Activated naive CD8-positive, alpha-beta T cell treated with anti-CD3 and anti-CD28 coated beads, Interleukin-2, amount 50 U/mL, for 24 hours (primary cell): ENCODE measurements at places on chromosomes 4 and X.

GRCh38 chrX:6810776-6811175, 275.9 kb upstream of the VCX3A start:
- no peak for DNase-seq

- no peak for DNase-seq
Observed at GRCh38 chrX:21986596-21986995, 45.5 kb upstream of the PHEX start.

DNA sequence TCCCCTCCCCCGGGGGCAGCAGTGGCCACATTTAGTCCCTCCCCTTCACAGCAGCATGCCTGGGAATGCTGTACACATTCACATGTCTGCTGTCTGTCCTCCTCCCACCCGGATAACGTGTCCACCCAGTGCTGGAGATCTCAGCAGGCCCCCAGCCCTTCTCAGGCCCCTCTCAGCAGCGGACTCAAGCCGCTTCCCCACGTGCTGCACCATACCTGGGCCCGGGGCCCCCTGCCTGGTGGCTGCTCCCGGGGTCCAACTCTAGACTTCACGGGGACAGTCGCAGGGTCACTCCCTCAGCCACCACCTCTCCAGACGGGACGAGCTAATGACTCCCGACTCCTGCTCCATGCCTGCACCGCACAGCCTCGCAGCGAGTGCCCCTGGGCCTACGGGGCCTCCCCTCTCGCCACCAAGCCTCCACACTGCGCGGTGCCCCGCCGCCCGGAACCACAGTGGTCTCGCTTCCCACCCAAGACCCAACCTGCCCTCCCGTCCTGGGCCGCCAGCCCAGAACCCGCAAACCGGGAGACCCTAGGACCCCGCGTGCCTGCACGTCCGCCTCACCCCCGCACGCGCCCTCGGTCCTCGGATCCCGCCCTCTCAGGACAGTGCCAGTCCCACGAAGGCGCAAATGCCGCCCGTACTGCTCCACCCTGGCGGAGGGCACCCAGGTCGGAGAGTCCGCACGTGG, 1.3 kb upstream of the PCGF3 start:
- DNase-seq: no peak

GRCh38 chrX:150676221-150676620, 17.0 kb upstream of the MTMR1 start:
- DNase-seq: no peak

DNA sequence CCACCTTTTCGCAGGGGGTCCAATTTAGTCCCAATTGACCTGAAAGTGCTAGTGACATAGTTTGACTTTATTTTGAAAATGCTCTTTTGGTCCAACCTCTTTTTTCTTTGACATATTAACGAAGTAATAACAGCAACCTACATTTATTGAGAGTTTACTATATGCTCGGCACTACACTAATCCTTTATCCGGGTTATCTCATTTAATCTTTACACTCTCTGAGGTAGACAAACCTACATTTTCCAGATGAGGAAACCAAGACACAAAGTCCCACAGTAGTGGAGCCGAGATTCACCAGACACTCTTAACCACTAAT, 307 bp upstream of the ATRX start:
- no peak for DNase-seq

GRCh38 chrX:68840256-68840655, 11.4 kb downstream of the EFNB1 start:
- no peak for DNase-seq

GRCh38 chrX:96556886-96557285, 127.8 kb upstream of the DIAPH2 start:
- DNase-seq: no peak

- peak; percentile 53 for DNase-seq
Observed at GRCh38 chr4:85474818-85475630, at the start of gene ARHGAP24. Gene ARHGAP24, plus strand, starts transcription at chr4:85475150.

- DNase-seq: no peak
Observed at GRCh38 chr4:3122081-3122563, 47.6 kb downstream of the HTT start.

- peak; percentile 41 for DNase-seq
Observed at GRCh38 chr4:81648576-81649275, 177.0 kb upstream of the RASGEF1B start.

GRCh38 chr4:8093587-8094274, 64.9 kb downstream of the ABLIM2 start:
- DNase-seq: no peak

GRCh38 chr4:74108457-74109115, 9.6 kb upstream of the CXCL2 start:
- no peak for DNase-seq
